ENCODE measurements at places on chromosomes 11 and 22.
A peak's percentile ranks its signal among the peaks of the same experiment; 100 is the strongest.

DNA sequence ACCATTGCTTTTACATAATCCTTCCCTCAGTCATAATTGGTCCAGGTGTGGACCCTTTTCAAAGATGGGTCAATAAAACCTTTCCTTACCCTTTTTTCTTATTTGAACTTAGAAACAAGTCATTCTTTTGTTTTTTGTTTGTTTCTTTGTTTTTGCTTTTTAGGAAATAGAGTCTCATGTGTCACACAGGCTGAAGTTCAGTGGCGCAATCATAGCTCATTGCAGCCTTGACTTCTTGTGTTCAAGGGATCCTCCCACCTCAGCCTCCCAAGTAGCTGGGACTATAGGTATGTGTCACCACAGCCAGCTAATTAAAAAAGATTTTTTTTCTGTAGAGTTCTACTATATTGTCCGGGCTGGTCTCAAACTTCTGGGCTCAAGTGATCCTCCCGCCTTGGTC lies 9.4 kb upstream of the PHOX2A start:
- DNase-seq: no peak

- no peak for DNase-seq
Observed at GRCh38 chr11:62012832-62013461, 45.5 kb upstream of the FTH1 start.

DNA sequence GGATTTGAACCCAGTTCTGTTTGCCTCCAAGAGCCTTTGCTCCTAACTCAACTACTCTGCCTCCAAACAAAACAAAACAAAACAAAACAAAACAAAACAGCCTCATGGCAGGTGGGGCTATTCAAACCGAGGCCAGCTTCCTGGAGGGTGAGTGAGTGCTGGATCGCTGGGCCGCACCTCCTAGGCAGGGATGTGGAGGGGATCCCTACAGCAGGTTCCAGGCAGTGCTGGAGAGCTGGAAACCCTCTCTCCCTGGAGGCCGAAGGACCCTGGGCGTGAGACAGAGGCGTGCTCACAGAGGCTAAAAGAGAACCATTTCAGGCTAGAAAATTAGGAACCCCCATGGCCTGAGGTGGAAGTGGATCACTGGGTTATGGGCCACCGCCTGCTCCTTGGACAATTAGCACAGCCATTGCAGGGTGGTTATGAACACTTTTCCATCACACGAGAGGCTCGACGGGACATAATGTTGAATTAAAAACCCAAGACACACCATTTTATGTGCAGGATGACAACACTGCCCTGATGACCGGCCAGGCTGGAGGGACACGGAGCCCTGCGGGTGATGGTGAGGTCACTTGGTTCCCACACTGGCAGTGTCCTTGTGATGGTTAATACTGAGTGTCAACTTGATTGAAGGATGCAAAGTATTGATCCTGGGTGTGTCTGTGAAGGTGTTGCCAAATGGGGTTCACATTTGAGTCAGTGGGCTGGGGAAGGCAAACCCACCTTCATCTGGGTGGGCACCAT lies 35.2 kb downstream of the SHISAL1 start:
- no peak for DNase-seq

GRCh38 chr11:64008914-64009633 lies 22.8 kb downstream of the OTUB1 start:
- no peak for DNase-seq

DNA sequence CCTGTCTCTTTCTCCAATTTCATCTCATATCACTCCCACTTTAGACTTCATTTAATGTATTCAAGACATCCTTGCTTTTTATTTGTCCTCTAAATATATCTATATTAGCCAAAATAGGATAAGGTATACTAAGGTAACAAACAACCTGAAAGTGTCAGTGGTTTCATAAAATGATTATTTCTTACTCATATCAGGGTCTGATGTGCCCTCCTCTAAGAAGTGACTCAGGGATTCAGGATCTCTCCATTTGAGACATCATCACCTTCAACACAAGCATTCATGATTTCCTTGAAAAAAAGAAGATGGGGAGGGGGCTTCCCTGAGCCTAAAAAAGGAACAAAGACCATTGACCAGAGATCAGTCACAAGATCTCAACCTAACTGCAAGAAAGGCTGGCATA lies 131.4 kb upstream of the POU2AF2 start:
- DNase-seq: no peak

DNA sequence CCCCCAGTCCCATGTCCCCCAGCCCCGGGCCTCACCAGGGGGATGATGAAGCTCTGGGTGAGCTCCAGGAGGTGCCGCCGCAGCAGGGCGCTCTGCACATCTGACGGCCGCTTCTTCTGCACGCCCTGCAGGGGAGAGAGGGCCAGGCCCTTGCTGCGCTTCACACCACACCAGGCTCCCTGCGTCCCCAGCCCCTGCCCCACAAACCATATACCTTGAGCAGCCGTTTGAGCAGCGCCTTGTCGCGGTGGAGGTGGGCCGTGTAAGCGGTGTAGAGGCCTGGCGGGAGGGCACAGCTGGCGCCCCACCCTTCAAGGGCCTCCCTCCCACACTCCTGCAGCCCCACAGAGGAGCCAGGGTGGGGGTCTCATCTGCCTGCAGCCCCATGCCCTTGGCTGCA lies 6.2 kb upstream of the PLXNB2 start:
- no peak for DNase-seq

DNA sequence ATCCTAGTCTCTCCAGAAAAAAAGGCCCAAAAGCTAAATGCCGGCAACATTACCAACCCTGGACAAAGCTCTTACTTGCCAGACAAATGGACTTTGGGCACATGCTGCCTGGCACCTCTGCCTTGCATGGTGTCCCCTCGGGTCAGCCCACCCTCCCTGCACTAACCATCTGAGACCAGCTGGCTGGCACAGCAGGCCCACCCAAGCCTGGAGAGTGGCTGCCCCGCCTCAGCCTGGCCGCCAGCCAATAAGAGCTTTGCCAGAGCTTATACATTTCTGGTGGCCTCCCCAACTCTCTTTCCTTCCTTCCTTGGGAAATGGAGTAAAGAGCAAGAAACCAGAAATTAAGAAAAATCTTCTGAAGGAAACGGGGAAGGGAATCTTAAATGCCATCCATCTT lies 24.5 kb downstream of the MCHR1 start:
- DNase-seq: no peak

- DNase-seq: no peak
Observed at GRCh38 chr11:105371311-105371710, 231.7 kb upstream of the CARD18 start.

- DNase-seq: no peak
Observed at GRCh38 chr11:43418197-43418596, 59.5 kb downstream of the TTC17 start.

DNA sequence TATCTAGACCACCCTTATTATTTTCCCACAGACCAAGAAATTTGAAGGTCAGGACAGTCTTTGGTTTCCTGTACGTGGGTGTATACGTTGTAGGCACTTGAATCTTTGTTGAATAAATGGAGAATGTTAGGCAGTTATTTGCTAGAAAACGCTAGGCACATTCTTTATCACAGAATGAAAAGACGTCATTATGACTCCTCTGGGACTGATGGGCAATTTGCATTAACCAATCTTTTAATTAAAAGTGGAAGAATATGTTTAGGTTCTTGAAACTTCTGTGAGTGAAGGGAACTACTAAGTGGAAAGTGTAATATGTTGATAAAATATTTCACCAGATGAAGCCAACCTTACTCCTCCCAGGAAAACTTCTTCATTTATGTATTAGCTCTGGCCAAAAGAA lies 5.7 kb downstream of the CAT start:
- DNase-seq: no peak

- DNase-seq: no peak
Observed at GRCh38 chr22:32701034-32701433, 100.5 kb upstream of the TIMP3 start.

DNA sequence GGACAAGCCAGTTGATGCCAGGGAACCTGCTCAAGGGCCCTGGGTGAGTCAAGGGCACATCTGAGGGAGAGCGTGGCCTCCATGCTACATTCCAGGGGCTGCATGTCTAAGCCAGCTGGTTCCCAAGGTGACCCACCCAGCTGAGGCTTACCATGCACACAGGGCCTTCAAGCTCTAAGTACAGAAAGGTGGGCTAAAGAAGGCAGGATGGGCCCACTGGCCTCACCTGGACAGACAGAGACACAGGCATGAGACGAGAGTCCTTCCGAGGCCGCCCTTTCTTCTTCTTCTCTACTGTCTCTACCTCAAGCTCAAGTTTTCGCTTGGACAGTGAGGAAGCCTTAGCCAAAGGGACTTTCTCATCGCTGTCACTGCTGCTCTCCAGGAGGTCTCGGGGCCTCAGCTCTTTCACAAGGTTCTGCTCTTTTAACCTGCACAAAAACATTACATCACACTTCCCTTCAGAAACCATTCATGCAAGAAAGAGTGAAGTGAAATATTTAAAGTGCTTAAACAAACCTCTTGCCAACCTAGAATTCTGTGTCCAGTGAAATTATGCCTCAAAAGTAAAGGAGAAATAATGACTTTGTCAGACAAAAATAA lies 69.9 kb downstream of the HIRA start:
- no peak for DNase-seq

- no peak for DNase-seq
Observed at GRCh38 chr11:78380615-78381051, 37.0 kb downstream of the GAB2 start.

DNA sequence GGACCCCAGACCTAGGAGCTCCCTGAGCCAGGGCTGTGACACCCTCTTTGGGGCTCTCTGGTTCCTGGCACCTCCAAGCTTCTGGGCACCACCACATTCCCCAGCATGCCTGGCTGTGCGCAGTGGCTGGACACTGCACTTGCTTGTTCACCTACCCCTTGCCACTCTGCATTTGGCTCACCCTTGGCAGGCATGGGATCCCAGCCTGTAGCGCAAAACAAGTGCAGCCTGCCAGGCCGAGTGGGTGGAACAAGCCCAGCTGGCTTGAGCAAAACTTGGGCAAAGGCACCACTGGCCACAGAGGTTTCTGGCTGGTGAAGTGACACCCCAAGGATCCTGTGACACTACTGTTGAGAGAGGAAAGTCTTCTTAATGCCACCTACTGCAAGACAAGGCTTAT lies 57.3 kb downstream of the CCDC34 start:
- no peak for DNase-seq

DNA sequence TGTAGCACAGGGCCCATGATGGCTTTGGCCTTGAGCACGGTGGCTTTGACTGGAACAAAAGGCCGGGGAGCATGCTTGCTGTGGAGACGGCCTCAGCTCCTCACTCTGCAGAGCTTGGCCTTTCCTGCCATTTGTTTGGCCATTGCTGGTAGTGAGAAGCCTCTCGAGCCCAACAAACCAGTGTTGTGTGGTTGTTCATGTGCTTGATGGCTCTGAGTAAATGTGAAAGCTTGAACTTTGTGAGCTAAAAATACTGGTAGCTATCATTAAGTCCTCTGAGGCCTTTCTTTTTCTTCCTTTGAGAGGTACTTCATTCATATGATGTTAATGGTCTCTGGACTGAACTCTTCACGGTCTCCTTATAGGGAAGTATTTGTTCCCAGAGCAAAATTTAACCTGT lies 39.6 kb downstream of the NAT10 start:
- no peak for DNase-seq

- DNase-seq: peak; percentile 39
Observed at GRCh38 chr22:23984430-23984829, 4.5 kb downstream of the GSTT2 start.

GRCh38 chr11:123382555-123383074 lies 47.5 kb upstream of the GRAMD1B start:
- DNase-seq: no peak

GRCh38 chr22:47596176-47596690 lies 833.8 kb downstream of the TBC1D22A start:
- no peak for DNase-seq

GRCh38 chr11:84857746-84858145 lies 769.4 kb downstream of the DLG2 start:
- DNase-seq: no peak

DNA sequence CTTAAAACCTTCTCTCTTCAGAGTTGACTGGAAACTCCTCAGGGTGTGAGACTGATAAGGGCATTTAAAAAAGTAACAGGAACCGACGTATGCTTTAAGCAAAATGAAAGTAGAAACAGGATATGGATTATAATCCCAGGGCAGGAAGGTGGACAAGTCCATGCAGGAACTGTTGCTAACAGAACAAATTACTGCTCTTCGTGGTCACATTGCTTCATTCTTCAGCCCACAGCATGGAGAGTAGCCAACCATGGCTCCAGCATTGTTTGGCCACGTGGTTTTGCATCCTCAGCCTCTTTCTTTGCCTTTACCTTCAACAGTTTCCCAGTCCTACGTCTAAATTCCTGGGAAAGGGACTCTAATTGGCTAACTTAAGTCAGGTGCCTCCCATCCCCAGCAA lies 563.1 kb upstream of the ISX start:
- no peak for DNase-seq

DNA sequence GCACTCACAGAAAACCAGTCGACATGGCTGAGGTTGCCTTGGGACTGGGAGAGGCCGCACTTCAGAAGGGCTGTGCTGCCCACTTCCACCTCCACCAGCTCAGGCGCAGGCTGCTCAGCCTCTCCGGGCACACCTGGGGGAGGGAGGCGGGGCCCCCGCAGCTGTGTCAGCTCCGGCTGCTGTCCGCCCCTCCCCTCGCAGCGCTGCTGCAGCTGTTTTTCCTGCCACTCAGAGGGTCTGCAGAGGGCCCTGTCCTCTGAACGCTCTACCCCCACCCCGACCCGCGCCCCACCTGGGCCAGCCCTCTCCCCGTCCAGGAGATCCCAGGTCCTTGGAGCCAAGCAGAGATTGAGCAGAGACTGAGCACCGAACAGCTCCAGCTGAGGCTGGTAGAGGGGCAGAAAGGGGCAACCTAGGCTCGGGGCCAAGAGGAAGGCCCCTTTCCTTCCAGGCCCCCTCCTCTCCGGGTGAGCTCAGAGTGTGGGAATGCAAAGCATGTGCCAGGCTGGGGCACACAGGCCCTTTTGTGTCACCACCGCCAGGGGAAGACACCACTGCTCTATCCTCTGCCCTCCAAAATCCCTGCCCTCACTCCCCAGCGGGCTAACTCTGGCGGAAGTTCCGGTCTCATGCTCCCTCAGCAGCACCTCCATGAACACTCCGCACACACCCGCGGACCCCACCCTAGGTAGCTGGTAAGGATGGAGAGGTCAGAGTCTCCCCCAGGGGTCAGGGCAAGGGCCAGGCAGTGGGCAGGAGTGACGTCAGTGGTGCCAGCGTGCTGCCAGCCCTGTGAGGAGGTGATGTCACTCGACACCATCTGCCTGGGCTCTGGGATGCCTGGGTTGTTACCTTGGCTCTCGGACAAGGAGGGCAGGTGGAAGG lies 1.6 kb downstream of the MCAM start:
- peak; percentile 61 for DNase-seq

DNA sequence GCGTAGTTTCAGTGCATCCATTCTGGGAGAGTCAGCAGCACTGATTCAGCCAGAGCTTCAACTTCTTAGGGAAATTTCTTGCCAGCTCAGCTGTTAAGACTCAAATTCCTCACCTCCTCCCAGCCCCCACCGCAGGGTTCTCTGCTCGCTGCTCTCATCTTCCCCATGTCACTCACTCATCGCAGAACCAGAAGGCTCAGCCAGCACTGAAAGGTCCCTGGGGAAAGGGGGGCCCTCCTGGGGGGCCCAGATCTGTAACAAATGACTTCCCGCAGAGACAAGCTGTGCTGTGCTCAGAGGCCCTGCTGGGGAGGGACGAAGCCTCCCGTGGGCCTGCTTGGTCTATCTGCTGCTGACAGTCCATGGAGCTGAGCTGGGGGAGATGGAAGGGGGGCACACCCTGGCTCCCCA lies 220.6 kb downstream of the NTM start:
- DNase-seq: no peak

- DNase-seq: no peak
Observed at GRCh38 chr22:27682437-27682836, 119.1 kb downstream of the MN1 start.
